Activated CD4-positive, alpha-beta T cell treated with anti-CD3 and anti-CD28 coated beads for 36 hours (primary cell): ENCODE measurements at places on chromosomes 6 and 20. TPM values are rescaled to one million over a fixed set of nuclear protein-coding genes. Genes with fewer than 3 reads are reported as not detected.

NR2E1 gene
- total RNA-seq: not detected

DEFB132 gene
- total RNA-seq: not detected

LATS1 gene
- 21.2 TPM for total RNA-seq

TMEM74B gene
- 2.0 TPM for total RNA-seq

HSPA1L gene
- total RNA-seq: 1.9 TPM

DNA sequence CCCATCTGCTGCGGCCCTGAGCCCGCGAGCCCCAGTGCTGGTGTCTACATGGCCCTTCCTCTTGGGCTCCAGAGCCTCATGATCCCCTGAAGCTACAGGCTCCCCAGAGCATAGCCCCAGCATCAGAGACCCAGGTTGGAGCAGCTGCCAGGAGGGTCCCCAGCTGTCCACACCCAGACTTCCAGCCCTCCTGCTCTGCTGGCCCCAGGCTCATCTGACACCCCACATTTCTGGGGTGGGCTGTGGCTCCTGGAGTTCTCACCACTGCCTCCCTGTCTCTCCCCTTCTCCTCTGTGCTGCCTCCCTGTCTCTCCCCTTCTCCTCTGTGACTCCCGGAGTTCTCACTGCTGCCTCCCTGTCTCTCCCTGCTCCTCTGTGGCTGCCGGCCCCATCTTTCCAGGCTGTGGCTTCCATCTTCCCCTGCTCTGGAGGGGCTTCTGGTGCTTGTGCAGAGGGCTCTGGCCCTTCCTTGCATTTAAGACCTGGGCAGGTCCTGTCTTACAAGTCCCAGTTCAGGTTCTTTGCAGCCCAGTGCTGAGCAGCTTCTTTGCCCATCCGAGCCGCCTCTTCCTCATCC is 108.1 kb downstream of the ERMARD start:
- no peak for DNase-seq

DNA sequence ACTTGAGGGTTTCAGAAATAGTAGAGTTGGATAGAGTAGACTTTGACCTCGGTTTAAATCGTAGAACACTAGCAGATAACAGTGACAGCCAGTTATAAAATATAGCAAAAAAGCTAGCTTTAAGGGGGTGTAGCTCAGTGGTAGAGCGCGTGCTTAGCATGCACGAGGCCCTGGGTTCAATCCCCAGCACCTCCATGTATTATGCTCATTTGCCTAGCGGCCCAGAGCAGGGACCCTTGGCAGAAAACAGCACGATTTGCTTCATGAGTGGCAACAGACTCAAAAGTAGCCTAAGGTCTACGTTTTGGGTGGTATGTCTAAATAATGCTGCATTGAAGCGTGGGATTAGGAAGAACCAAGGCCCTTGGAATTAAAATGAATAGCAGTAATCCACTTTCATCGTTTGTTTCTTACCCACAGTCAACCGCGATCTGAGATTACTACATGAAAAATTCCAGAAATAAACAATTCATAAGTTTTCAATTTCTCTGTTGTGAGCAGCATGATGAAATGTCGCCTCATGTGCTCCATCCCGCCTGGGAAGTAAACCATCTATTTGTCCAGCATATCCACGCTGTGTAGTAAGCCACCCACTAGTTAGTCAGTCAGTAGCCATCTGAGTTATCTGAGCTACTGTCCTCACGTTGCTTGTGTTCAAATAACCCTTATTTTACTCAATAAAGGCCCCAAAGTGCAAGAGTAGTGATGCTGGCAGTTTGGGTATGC is 184.9 kb downstream of the GPX5 start:
- peak; percentile 59 for DNase-seq

- no peak for DNase-seq
Observed at GRCh38 chr20:64121586-64121985, 14.2 kb upstream of the NPBWR2 start.

DNA sequence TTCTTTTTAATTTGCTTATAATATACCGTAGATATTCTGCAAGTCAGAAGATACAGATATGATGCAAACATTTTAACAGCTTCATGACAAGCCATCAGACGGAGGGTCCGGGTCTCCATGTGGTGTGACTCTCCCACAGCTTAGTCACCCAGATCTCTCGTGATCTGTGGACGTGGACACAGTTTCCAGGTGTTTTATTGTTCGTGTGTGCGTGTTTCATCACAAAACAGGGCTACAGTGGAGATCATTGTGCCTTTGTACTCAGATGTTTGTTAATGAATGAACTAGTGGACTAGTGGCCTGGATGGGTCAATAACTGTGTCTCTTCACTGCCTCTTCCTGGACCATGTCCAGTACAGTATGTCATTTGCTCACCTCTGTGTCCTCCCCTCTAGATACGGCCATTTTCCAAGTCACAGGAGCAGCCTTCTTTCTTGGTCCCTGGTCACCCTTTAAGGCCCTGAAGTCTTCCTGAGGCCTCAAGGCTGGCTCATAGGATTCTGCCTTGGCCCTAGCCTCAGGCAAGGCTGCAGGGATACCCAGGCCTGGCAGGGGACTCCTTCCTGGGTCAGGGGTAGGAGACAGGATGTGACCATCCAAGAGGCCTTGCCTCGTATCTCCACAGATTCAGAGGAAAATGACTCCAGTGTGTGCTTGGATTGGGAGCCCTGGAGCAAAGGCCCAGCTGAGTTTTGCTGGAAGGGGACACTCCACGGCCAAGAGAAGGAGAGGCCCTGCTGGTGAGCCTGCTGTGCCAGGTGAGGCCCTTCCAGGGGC is 4.6 kb downstream of the ADIG start:
- no peak for DNase-seq

DNA sequence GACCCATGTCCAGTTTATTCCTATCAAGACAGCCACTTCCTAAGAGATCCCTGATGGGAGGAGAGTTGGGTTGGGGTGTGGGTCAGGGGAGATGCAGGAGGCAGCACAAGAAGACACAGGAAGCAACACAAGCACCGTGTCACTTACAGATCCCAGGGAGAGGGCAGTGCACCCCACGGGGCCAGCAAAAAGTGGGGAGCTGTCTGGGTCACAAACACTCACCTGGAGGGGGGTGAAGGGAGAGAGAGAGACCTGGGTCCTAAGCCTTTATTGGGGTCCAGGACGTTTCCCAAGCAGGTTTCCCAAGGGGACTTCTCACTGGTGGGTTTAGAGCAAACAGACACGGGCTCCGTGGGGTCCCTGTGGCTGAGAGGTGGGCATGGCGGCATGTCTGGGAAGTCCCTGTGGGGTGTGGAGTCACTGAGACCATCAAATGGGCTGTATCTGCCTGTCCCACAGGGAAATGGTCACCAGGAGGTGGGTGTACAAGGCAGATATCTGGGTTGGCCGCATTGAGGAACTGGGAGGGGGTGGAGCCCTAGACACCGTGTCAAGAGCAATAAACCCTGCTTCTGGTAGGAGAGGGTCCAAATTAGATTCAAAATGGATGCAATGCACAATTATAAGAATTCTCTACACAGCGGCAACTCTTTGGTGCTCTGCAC is 1.6 kb upstream of the CD93 start:
- DNase-seq: no peak

DNA sequence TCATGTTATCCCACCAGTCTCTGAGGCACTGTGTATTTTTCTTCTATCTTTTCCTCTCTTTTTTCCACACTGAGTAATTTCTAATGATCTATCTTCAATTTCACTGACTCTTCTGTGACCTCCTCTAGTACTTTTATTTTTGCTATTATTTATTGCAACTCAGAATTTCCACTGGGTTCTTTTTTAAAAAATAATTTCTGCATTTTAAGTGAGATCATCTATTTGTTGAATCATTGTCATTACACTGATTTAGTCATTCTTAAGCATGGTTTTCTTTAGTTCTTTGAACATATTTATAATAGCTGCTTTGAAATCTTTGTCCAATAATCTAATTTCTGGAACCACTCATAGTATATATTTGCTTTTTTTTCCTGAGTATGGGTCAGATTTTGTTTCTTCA is 96.7 kb upstream of the SLC22A16 start:
- DNase-seq: no peak

DNA sequence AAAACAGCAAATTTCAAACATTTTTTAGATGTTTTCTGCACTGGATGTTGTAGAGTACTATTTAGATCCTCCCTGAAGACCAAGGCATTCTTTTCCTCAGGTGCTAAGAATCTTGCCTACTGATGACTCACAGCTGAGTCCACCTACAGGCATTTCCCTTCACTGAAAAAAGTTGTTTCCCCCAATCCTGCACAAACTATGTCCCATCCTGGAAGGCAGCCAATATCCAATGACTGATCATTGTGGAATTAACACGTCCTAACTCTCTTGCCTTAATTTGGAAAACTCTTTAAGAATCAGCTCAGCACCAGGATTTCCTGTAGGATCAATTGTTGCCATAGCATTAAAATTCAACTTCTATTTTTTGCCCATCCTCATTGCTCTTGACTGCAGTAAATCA is 268.4 kb upstream of the IRAK1BP1 start:
- DNase-seq: no peak

DNA sequence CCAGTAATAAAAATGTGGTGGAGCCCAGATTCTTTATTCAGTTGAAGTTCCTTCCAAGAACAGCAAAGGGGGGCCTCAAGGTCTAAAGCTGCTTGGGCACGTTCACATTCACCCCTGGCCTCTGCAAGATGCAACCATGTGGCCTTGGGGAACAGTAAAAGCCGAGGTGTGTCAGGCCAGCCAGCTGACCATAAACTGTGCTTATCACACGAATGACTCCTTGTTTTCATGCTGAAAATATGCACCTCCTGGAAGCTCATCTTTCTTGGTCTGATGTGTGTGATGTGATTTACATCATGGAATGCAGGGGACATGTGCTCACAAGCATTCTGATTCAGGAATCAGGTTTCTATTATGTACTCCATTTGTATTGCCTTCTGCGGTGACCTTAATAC is 211.6 kb upstream of the MARCKS start:
- DNase-seq: no peak

DNA sequence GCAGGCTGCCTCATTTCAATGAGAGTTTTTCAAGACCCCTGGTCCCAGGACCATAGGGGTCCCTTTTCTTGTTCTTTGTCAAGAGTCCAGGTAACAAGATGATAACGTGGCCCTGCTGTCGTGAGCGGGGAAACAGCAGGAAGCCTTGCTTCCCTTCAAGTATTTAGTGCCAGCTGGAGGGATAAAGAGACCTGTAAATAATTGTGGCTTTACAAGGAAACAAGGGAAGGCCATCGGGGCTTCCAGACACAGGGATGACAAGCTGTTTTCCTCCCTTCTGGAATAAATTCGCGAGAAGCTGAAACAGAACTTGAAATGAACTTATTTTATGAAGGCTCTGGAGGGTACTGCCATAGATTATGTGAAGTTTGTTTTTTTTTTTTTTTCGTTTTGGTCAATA is 163.2 kb downstream of the SYNDIG1 start:
- no peak for DNase-seq

DNA sequence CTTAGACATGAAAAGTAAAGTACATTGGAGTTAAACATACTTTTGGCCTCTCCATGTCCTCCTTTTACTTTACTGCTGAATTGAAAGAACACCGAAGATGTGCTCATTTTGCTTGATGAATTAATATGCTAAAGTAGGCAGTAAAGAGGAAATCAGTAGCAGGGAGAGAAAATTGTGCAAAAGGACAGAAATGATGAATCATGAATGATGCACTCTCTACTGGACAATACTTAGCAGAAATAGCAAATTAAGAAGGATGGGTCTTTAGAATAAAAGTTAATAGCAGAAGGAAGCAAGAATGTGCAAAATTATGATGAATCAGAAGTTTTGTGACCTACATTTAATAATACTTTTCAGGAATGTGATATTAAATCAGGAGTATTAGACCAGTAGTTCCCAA is 8.4 kb upstream of the SPINT3 start:
- no peak for DNase-seq

DNA sequence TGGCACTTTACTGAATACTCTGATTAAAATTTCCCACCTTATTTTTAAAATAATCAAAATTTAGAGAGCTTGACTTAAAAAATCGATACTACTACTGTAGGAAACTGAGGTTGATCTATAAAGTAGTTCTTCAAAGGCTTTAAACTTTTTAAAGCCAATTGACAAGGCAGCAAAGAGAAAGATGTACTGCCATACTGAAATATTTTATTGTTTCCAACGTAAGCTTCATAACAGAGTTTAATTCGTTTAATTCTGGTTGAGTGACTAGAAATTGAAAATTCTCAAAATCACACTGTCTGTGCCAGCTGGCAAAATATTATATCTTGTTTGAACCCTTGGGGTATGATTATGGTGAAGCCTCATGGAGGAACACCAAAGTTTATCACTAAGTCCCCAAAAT is 207.6 kb downstream of the UNC5CL start:
- DNase-seq: no peak

GRCh38 chr6:39274903-39275302 is 39.3 kb downstream of the KCNK17 start:
- no peak for DNase-seq

DNA sequence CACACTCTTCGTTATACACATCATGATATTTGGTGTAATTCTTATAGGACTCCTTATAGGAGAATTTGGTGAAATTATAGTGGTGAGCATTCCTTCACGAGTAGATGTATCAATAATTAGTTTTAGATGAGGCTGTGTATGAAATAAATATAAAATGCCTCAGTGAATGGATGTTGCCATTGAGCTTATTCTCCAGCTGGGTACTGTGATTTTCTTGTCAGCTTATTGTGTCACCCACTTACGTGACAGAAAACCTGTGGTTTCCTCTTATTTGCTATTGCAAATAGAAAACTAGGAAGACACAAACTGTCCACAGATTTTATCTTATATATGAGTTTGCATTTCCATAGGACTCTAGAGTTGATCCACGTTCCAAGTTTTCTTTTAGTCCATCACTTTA is 439.9 kb upstream of the RNF217 start:
- DNase-seq: no peak

DNA sequence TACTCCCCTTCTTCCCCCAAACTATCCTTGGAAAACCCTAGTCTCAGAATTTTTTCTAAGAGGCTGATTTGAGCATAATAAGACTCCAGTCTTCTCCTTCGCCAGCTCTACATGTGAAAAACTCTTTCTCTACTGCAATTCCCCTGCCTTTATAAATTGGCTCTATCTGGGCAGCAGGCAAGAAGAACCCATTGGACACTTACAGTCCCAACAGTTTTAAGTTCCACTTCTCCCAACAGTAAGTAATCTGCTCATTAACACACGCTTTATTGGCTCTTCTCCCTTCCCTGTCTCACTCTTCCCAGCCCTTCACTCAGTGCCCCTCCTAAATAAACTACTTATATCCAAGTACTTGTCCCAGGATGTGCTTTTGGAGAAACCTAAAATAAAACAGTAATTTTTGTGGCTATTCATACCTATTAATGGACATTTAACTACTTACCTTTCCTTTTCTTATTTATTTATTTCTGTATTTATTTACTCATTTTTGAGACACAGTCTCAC is 11.1 kb upstream of the DDR1 start:
- DNase-seq: no peak

GRCh38 chr6:2468601-2468955 is 223.2 kb upstream of the GMDS start:
- no peak for DNase-seq

GRCh38 chr6:153623496-153623895 is 415.5 kb upstream of the OPRM1 start:
- DNase-seq: no peak

GRCh38 chr6:155993240-155993639 is 537.6 kb upstream of the NOX3 start:
- no peak for DNase-seq

- DNase-seq: no peak
Observed at GRCh38 chr6:136524936-136525413, 25.2 kb downstream of the MAP7 start.
